Cerebellar nuclear complex (tissue), 1 donor: ENCODE measurements at places on chromosomes 16 and 17.
A peak's percentile ranks its signal among the peaks of the same experiment; 100 is the strongest.

DNA sequence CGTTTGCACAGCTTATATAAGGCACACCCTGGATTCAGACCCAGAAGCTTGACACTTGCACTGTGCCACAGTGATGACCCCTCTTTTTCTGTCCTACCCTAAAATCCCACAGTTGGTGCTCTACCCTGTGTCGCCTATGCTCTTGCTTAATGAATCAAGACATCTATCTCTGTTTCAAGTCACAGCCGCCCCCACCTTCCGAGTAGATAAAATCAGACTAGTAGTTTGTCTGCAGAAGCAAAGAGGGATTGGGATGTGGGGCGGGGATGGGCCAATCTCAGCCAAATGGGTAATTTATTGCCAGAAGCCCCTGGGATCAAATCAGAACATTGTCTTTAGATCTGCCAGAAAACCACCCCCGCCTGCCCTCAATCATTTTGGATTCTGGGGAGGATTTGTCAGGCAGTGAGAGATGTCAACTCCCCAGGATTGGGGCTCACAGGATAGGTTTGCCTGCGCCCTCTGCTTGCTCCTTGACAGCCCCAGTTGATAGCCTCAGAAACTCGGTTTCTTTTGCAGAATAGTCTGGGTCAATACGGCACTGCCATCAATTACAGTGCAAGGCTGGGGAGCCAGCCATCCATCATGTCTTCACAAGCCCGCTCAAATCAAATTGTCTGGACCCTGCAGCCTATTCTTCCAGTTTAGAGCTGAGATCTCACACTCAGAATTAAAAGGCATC is 520.8 kb downstream of the GRIN2A start:
- no peak for DNase-seq

- DNase-seq = no peak
These were observed 78.1 kb upstream of the BRD7 start for GRCh38 chr16:50446861-50447260.

- no peak for DNase-seq
These were observed 30.5 kb downstream of the HS3ST2 start for GRCh38 chr16:22844416-22844815.

DNA sequence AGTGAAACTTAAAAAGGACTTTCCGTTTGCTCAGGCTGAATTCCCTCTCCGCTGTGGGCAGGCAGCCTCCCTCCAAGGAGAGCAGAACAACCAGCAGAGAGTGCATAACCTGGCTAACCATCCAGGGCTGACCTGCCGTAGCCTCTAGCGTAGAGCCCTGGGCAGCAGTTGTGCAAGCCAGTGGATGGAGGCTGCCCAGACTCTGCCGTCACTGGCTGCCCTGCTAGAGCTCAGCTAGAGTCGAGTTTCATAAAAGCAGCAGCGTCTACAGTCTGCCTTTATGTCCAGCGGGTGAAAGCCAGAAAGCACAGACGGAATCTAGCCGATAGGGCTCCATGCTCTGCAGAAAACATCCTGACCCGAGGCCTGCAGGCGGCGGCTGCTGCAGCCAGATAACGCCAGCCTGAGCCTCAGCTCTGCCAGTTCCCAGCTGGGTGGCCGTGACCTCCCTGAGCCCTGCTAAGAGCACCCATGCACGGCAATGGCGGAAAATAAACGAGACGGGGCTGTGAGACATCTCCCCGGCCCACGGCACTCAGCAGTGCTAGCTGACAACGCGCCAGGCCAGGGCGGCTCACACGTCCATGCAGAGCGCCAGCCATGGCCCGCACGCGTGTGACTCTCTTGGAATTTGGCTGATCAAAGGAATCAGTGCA is 231.3 kb downstream of the ENGASE start:
- no peak for DNase-seq

DNA sequence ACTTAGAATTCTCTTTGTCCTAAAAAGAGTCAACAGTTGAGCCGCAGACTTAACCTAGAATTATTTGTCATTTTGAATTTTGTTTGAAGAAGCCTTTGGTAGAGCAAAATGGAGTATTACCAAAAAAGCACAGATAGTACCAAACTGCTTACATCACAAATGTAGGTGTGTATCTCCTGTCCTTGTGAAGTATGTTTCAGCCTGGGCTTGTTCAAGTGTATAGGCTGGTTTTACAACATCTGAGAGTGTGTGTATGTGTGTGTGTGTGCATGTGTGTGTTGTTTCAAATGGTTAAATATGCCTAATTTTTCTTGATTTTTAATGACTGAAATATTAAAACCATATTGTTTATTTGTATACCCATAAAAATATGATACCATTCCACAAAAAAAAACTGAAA is 188.7 kb upstream of the AXIN2 start:
- DNase-seq = no peak

DNA sequence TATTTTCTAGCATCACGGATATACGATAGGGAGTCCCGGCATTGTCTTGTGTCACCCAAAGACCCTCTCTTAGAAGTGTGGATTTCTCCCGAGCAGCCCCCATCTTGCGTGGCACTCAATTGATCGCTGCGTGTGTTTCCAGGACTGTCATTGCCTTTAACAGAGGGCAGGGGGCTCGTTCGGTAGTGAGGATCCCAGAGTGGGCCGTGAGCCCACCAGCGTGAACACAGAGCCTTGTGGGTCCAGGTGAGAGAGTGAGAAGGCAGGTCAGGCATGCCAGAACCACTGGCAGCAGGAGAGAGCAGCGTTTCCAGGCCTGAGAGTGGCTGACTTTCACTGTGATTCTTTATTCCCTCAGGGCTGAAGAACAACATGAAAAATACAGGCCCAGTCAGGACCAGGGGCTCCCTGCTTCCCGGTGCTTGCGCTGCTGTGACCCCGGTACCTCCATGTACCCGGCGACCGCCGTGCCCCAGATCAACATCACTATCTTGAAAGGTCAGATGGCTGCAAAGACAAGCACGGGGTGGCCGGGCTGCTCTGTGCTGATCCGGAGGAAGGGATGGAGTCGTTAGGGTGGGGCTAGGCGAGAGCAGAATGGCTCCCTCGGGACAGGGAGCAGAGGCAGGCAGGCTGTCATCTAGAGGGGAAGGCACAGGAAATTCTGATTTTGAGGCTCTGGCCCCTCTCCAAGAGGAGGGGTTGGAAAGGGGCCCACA is 22.4 kb downstream of the C1QTNF1 start:
- no peak for DNase-seq

GRCh38 chr17:5631958-5632590 is 47.8 kb upstream of the NLRP1 start:
- no peak for DNase-seq

- no peak for DNase-seq
These were observed 171.6 kb downstream of the PRKCB start for GRCh38 chr16:24007391-24007790.

DNA sequence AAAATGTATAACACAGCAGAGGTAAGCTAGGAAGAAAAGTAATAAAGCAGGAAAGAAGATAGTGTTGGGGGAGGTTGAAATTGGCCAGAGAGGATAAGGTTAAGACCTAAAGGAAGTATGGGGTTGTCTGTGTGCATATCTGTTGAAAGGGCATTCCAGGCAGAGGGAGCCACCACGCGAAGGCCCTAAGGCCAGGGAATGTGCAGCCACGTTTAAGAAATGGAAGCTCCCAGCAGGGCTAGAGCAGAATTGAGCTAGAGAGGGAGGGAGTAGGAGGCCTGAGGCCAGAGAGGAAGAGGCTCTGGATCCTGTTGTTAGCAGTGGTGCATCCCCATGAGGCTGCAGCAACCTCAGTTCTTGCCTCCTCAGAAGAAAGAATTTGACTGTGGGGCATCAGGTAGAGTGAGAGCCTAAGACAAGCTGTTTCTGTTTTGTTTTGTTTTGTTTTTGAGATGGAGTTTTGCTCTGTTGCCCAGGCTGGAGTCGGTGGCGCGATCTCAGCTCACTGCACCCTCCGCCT is 59.0 kb upstream of the CACNG5 start:
- no peak for DNase-seq

GRCh38 chr16:73480381-73480780 is 432.5 kb upstream of the ZFHX3 start:
- no peak for DNase-seq

- no peak for DNase-seq
These were observed 44.5 kb downstream of the VMP1 start for GRCh38 chr17:59751955-59752413.

- no peak for DNase-seq
These were observed 2.7 kb downstream of the LITAF start for GRCh38 chr16:11583889-11584565.

GRCh38 chr16:50571786-50572185 is 23.6 kb downstream of the NKD1 start:
- no peak for DNase-seq

- DNase-seq = no peak
These were observed 43.7 kb downstream of the COTL1 start for GRCh38 chr16:84574191-84574590.

GRCh38 chr17:46791531-46791930 is 27.0 kb downstream of the WNT3 start:
- DNase-seq = no peak

DNA sequence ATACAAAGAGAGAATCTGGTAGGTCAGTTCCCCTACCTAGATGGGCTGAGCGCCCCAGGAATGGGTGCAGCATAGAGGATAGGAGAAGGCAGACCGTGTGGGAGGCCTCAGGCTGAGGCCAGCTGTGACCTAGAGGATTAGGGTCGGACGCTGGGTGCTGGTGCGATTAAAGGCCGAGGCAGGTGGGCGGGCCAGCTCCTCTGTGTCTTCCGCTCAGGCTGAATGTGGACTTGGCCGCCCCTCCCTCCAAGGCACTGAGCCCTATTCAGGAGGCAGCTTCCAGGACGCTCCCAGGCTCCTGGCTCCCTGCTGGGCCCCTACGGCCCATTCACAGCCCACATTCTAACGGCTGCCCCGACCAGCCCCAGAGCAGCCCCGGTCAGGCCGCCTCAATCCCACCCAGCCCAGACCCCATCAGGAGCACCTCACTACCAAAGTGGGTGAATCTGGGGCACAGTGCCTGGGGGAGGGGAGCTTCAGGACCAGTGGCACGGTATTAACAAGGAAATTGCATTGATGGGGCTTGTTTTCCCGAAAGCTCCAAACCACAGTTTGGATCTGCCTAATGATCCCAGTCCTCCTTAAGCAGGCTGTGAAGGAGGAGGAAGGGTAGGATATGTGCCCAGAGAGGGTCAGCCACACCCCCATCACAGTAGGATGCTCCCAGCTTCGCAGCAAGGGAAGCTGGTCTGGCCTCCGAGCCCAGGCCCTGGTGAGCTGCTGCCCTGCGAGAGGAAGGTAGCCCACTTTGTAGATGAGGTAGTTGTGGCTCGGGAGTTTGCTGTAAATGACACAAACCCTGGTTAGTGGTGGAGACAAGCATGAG is 14.5 kb downstream of the RHBDL3 start:
- no peak for DNase-seq

- DNase-seq = no peak
These were observed 209.9 kb downstream of the ZFHX3 start for GRCh38 chr16:72837846-72838585.

- peak; percentile 48 for DNase-seq
These were observed 52.7 kb upstream of the SLC25A19 start for GRCh38 chr17:75341784-75342486.

DNA sequence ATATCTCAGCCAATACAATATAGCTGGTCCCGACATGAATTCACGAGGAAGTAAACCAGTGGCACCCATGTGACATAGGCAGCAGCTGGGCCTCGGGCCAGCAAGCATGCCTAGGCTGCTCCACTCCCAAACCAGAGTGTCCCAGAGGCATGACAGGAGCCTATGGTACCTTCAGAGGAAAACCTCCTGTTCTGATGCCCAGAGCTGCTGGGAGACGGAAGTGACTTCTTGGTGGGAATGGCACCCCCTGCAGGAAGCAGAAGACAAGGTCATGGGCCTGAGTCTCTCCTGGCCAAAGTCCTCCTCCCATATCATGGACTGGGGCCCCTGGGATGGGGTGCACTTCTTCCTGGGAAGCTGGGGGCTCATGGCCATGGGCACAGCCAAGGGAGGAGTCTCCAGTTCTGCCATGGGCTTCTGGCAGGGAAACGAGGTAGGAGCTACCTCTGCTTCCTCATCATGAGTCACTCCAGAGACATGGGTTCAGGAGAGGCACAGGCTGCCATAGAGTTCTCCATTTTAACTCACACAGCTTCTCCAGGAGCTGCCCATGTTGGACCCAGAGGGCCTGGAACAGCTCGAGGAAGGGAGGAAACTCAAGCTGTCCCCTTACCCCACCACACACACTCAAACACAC is 13.4 kb downstream of the FBF1 start:
- no peak for DNase-seq

- no peak for DNase-seq
These were observed 1.7 kb upstream of the TAF15 start for GRCh38 chr17:35807371-35808144.

DNA sequence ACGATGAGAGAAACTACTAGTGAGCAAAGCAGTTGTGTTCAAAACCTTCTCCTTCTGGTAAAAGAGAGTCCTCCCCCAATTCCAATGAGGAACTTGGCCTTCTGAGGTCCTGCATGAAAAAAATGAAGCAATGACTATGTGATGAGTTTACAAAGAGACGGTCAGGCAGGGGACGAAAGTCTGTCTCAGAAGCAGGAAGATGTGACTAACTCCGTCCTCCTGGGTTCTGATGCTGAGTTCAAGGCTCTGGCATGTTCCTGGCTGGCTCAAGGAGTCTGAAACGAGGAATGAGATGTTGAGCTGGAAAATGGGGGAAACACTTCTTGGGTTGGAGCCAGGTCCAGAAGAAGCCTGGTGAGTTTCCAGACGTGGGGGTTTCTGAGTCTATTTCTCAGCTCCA is 129.6 kb downstream of the CPPED1 start:
- DNase-seq = no peak

DNA sequence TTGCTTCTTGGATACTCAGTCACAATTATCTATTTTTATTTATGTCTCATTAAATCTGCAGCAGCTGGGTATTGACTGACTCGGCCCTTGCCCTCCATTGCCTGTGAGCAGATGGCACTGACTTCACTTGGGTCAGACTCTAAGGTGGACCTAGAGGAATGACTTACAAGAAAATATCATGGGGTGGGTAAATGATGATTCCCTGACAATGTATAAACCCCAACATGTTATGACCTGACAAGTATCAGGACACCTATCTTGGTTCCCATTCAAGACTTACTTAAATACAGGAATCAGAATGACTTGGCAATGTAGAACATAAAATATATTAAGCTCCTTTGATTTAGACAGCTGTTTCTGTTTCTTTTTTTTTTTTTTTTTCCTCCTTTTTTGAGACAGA is 953.5 kb downstream of the CDH11 start:
- DNase-seq = no peak

- no peak for DNase-seq
These were observed 17.6 kb downstream of the RAPGEFL1 start for GRCh38 chr17:40194821-40195220.

- DNase-seq = no peak
These were observed 24.9 kb downstream of the MXRA7 start for GRCh38 chr17:76685846-76686245.

GRCh38 chr17:79950751-79951150 is 84.9 kb downstream of the TBC1D16 start:
- no peak for DNase-seq

GRCh38 chr16:56860226-56861020 is 4.6 kb upstream of the SLC12A3 start:
- DNase-seq = no peak

GRCh38 chr16:11743308-11744074 is 834 bp upstream of the TXNDC11 start:
- DNase-seq = no peak
